ENCODE measurements at places on chromosomes 4 and X.

DNA sequence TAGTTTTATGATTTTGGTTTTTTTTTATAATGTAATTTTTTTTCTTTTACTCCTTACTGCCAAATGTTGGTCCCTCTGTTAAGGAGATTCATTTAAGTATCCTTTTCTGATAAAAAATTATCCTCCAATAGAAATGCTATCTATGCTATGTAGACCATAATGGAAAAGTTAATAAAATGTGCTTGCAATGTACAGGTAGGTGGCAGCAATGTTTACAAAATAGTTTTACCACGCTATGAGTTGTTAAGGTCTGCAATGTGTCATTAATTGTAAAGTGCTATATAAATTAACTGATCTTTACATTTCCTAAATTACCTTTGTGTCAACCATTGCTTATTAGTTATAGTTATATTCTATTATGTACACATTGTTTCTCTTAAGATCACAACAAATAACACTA lies 3.8 kb upstream of the CENPC start:
- no peak for DNase-seq

DNA sequence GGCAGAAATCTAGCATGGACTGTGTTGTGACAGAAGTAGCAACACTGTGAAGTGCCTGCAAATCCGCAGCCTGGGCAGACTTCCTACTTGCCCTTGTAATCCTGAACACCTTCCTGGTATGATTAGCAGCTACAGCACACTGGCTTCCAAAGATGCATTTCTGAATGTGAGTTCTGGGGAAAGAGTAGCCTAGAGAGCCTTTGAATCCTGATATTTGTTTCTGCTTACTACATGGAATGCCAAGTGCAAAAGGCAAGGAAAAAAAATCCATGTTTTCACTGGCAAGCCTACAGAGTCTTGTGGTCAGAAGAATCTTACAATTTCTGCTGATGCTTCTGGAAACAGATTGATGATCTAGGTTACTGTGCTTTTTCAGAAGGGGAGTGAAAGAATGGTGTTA lies 223.7 kb downstream of the COL25A1 start:
- peak; percentile 41 for DNase-seq

DNA sequence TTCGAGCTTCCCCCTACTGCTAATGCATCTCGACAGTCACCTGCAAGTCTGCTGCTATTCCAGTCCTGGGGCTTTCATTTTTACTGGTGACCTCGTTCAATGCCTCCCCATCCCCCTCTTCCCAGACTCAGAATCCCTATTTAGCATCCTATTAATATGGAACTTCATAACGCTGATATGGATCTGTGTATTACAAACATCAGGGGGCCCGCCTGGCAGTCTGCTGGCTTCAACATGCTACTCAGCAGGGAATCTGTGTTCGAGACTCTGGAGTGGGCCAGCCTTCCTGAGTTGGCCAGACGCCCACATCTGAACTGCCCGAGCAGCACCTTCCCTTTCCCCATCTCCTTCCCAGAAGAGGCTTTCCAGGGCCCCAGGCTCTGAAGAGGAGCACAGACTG lies 173.9 kb upstream of the PPARGC1A start:
- no peak for DNase-seq

DNA sequence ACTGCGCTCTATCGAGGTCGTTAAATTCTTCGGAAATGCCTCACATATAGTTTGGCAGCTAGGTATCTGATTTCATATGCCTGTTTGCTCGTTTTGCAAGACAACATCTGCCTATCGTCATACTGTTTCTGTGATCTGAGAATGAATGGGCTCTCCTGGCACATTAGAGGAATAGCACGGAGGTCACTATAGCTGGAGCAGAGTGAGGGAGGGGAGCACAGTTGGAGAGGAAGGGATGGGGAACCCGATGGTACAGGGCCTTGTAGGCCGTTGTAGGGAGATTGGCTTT lies 552 bp downstream of the IKBKG start:
- peak; percentile 33 for DNase-seq

- no peak for DNase-seq
Observed at GRCh38 chrX:120647127-120647526, 17.3 kb upstream of the C1GALT1C1 start.

- no peak for DNase-seq
Observed at GRCh38 chr4:67879486-67879885, 4.3 kb downstream of the TMPRSS11D start.

DNA sequence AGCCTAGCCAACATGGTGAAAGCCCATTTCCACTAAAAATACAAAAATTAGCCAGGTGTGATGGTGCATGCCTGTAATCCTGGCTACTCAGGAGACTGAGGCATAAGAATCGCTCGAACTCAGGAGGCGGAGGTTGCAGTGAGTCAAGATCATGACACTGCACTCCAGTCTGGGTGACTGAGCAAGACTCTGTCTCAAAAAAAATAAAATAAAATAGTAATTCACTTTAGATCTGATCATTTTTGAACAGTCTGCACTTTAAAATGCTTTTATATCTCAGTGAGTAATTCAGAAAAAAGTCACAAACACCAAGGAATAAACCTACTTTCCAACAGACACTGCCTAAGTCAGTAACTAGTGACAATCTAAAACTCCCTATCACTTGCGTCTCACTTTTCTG lies 25.6 kb upstream of the CORIN start:
- no peak for DNase-seq

- DNase-seq: peak; percentile 71
Observed at GRCh38 chr4:75494563-75494962, 19.6 kb downstream of the RCHY1 start.

GRCh38 chr4:39544580-39545315 lies 17.5 kb upstream of the UGDH start:
- peak; percentile 46 for DNase-seq

GRCh38 chr4:100289946-100290345 lies 99.7 kb upstream of the DDIT4L start:
- DNase-seq: no peak

DNA sequence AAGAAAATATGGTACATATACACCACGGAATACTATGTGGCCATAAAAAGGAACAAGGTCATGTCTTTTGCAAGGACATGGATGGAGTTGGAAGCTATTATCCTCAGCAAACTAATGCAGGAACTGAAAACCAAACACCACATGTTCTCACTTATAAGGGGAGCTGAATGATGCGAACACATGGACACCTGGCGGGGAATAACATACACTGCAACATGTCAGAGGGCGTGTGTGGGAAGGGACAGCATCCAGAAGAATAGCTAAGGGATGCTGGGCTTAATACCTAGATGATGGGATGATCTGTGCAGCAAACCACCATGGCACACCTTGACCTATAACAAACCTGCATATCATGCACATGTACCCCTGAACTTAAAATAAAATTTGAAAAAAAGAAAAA lies 19.5 kb upstream of the CNKSR2 start:
- no peak for DNase-seq

DNA sequence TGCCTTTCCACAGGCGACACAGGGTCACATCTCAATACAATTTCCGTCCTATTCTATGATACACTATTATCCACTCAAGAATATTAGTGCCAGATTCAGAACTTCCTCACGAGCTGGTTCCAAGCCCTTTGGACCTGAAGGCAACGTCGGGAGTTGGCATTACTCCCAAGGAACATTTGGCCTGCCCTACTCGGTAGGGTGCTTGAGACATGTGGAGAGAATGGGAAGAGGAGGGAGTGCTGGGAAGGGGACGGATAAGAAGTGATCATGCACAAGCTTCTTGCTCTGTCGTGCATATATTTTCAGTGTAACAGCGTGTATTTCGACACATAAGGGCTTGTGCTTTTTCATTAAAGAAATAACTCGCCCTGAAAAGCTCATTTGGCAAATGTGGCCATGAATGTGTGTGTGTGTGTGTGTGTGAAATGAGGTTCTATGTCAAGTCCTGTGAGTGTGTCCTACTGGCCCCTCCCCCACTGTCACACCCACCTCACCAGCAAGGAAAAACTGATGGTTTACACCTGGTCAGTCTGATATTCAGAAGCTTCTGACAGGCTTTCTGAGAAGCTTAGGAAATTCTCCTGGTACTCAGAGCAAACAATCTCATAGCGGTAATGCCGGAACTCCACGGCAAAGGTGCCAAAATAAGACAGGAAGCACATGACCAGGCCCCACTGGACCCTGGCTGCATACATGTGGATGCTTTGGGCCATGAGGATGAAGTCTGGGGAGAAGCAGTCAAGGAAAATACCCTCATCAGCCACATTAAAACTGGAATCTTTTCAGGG lies 54.8 kb downstream of the ENOPH1 start:
- DNase-seq: no peak

GRCh38 chr4:141933978-141934377 lies 297.6 kb downstream of the IL15 start:
- DNase-seq: no peak

- no peak for DNase-seq
Observed at GRCh38 chr4:76381986-76382385, 39.0 kb downstream of the CCDC158 start.

Measured in HFFc6 (cell line).